ENCODE measurements at places on chromosomes 2 and 18.

GRCh38 chr2:36912695-36913094, 53.6 kb downstream of the STRN start:
- no peak for DNase-seq

DNA sequence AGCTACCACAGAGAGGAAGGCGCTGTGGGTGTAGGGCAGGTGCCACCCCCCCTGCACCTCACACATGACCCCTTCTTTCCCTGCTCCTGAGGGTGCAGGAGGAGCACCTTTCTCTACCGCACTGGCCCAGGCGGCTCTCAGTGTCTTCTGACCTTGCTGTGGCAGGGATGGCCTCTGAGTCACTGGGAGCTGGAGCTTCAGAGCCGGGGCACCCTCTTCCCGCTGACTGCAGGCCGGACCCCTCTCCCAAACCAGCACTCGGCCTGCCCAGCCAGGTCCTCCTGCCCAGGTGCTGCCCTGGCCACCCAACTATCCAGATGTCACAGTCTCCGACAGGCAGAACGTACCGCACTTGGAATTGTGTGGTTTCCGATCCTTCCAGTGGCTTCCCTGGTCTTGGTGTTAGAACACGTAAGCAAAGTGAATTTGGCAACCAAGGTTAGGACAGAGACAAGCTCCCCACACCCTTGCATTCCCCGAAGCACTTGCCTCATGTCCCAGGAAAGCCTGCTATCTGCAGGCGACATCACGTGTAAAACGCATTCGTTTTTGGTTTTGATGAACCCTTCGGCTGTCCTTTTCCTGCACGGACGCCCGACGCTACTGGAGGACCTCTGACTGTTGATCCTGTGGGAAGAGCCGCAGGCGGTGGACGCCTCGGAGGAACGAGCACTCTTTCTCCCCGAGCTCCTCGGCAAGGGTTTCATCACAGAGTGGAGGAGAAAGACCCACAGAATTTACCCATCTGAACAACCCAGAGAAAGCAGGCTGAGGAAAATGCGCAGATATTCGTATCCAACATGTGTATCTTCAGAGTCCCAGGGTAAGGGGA, 24.7 kb upstream of the KCNG2 start:
- no peak for DNase-seq

DNA sequence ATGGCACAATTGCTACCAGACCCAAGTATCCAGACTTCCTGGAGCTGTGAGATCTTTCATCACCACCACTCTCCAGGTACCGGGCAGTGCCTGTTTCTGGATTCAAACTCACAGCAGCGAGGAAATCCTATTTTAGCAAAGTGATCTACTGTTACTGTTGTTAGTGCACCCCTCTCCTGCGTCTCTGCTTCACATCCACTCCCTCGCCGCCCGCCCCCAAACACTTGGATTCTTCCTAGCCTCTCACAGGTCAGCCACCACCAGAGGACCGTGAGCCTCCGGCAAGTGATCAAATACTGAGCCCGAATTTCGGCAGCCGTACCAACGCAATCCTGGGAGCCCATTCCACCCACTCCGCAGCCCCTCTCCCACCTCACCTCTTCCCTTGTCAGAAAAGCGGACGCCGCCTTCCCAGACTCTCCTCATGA, 519 bp downstream of the METTL4 start:
- no peak for DNase-seq

DNA sequence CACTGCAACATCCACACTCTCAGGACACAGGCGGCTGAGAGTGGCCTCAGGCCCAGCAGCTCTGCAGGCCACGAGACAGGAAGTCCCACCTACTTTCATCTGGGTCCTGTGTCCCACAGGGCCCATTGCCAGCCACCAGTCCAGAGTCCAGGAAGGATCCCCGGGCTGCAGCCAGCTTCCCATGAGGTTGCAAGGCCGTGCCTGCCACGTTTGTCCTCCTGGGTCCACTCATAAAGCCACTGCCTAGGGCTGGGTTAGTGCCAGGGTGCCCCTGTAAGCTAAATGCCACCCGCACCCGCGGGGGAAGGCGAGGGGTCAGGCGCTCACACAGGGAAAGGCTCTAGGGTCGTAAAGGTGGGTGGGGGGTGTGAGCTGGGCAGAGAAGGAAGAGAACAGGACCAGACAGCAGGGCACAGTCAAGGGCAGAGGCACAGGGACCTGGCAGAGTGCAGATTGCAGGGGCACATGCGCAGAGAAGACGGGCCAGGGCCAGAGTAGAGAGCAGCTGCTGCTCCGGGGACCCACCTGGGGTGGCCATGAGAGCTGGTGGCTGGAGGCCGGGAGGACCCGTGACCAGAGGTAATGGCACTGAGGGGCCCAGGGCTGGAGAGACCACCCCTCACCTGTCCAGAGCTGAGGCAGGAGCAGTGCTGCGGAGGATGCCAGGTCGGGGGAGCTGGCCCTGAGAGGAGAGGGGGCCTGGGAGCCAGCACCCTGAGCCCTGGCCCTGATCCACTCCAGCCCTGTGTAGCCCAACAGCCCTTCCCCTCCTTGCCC, 8.0 kb downstream of the AGXT start:
- DNase-seq, result no peak

DNA sequence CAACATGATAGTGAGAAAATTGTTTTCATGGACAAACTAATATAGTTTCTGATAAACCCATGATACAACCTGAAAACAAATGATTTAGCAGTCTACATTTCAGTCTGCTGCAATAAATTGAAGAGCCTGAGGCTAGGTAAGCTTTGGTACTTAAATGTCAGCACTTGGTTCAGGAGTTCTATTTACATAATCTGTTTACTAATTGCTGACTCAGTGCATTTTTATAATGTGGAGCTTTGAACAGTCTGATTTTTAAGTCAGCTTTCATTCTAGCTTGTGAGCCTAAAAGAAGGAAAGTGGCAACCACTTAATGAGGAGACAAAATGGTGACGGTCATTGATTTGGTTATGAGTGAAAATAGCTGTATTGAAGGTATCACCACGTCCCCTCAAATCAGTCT, 488.6 kb downstream of the CPS1 start:
- DNase-seq, result no peak

DNA sequence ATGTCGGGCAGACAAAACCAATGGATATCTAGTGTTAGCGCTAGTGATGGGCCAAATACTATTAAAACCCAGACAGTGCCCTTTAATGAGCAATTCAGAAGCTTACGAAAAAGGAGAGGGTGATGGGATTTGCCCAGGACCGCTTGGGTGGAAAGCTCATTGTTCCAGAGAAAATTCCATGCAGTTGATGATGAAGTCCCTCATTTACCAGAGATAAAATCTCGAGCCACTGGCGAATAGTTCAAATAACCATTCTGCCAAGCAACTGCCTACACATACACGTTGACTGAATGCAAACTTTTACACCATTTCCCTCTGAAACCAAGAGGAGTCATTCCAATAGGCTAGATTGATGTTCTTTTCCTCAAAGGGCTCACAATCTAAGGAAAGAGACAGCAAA, 73.6 kb upstream of the ARL4C start:
- DNase-seq, result no peak

DNA sequence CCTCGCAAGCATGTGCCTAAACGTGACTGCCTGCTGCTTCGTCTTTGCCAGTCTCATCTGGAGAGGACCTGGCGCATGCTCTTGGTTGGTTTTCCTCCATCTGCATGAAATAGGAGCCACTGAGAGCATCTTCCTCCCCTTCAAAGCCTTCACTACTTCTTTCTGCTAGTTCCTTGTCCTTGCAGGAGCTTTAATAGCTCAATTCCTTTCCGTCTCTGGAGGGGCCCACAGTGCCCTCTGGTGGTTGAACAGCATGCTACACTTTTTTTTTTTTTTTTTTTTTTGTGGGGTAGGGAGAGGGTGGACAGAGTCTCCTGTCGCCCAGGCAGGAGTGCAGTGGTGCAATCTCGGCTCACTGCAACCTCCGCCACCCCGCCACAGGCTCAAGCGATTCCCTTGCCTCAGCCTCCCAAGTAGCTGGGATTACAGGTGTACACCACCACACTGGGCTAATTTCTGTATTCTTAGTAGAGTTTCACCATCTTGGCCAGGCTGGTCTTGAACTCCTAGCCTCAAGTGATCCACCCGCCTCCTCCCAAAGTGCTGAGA, 59.6 kb downstream of the SP110 start:
- DNase-seq, result peak; percentile 30

DNA sequence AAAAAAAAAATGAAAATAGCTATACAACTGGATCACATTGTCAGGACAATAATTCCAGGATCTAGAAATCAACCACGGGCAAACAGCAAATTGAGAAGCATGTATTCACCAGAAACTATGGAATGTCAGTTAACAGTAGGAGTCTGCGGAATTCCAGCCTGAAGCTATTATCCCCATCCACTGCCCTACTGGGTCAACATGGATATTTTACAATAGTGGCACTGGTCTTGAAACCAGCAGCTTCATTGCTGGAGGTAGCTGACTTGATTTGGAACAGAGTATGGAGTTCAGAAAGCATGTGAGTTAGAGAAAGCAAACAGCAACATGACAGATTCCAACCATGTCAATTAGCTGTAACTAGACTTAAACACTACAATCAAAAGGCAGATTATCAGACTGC, 55.7 kb upstream of the PDE1A start:
- DNase-seq, result no peak

- DNase-seq, result no peak
Measured at GRCh38 chr2:168555283-168555682, 99.2 kb downstream of the CERS6 start.
